ENCODE measurements at places on chromosomes 4 and X.

GRCh38 chrX:126658447-126658846, 105.8 kb upstream of the DCAF12L1 start:
- DNase-seq = no peak

GRCh38 chr4:100949350-100949935, 397.9 kb downstream of the PPP3CA start:
- DNase-seq = no peak

- DNase-seq = no peak
Measured at GRCh38 chr4:14091531-14091930, 464.0 kb upstream of the BOD1L1 start.

- peak; percentile 3 for DNase-seq
Measured at GRCh38 chr4:155353923-155354540, 22.7 kb downstream of the MAP9 start.

DNA sequence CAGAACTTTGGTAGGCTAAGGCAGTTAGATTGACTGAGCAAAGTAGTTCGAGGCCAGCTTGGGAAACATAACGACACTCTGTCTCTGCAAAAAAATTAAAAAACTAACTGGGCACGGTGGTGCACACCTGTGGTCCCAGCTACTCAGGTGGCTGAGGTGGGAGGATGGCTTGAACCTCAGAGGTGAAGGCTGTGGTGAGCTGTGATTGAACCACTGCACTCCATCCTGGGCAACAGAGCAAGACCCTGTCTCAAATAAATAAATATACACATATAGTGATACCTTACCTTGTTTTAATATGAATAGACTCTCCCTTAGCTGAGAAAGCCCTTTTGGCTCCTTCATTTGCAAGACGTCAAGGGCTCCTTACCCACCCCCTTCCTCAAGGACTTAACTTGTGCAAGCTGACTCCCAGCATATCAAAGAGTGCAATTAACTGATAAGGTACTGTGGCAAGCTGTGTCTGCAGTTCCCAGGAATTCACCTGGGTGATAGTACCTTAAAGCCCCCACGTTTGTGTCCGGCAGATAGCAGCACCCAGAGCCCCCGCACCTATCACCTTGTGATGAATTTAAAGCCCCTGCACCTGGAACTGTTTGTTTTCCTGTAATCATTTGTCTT, 655.6 kb upstream of the GALNTL6 start:
- no peak for DNase-seq

DNA sequence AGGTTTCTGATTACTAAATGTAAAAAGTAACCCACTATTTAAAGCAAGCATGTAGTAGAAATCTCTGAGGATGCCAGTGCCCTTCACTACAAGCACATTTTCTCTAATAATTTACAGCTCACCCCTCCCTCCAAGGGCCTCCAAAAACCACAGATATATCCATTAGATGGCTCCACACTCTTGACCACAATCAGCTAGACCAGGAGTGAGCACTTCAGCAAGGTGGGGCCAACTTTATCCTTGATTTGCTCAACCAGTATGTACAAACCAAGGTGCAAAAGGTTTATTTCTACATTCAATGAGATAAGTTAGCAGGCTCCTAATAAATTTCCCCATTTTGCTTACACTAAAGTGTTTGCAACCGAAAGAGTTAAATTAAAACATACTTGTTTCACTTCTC, 35.8 kb downstream of the RFC1 start:
- no peak for DNase-seq

- no peak for DNase-seq
Measured at GRCh38 chrX:12686331-12686730, 104.9 kb upstream of the PRPS2 start.

DNA sequence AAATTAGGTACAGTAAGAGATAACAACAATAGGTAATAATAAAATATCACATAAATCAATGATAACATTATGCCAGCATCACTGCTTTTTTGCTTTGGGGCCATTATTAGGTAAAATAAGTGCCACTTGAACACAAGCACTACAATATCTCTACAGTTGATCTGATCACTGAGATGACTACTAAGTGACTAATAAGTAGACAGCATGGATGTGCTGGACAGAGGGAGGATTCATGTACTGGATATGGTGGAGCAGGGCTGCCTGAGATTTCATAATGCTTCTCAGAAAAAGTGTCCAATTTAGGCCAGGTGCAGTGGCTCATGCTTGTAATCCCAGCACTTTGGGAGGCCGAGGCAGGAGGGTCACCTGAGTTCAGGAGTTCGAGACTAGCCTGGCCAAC, 137.8 kb upstream of the IL1RAPL2 start:
- no peak for DNase-seq

DNA sequence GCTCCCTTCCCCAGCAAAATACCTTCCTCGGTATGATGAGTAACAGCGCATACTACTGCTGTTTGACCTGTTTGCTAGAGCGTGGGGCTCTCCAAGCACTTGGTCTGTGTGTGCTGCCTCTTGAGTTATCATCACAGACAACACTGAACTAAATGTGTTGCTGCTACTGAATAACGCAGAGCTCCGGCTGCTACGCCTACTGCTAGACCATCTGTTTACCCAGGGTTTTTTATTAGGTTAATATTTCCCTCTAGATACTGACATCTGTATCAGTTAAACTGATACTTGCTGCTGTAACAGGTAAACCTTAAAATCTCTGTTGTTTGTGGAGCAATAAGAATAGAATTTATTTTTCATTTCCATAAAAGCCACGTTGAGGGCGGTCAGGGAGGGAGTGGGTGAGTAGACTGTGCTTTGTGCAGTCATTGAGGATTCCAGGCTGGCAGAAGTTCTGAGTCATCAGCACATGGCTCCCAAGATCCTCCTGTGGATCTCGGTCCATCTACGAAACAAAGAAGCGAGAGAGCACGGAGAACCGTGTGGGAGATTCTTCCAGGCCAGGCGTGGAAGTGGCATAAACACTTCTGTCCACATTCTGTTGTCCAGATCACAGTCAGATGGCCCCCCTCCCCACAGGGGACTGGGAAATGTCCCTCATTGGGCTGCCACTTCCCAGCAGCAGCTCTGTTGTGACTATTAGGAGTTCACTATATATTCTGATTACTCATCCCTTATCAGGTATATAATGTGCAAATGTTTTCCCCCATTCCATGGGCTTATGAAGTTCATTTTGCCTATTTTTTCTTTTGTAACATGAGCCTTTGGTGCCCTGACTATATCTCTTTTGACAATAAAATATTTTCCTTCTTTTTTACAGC, 14.1 kb downstream of the GRK4 start:
- DNase-seq = no peak

DNA sequence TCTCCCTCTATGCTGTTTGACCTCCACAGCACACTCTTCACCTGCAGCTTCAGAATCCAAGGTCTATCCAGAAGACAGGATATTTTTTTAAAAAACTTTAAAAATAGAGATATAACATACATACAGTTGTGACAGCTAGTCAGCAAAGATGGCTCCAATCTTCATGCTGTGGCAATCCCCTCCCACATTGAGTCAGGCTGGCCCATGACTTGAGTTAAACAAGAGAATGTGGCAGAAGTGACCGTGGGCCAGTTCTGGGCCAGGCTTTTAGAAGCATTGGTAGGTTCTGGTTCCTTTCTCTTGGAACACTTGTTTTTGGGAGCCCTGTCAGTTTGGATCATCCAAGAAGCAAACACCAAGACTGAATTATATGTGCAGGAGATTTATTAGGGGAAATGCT, 36.1 kb upstream of the REPS2 start:
- DNase-seq = no peak

- no peak for DNase-seq
Measured at GRCh38 chr4:187478292-187479140, 517.1 kb upstream of the ZFP42 start.

- DNase-seq = no peak
Measured at GRCh38 chr4:162582180-162582579, 418.4 kb upstream of the FSTL5 start.

- no peak for DNase-seq
Measured at GRCh38 chr4:5616331-5616950, 91.9 kb downstream of the EVC2 start.

DNA sequence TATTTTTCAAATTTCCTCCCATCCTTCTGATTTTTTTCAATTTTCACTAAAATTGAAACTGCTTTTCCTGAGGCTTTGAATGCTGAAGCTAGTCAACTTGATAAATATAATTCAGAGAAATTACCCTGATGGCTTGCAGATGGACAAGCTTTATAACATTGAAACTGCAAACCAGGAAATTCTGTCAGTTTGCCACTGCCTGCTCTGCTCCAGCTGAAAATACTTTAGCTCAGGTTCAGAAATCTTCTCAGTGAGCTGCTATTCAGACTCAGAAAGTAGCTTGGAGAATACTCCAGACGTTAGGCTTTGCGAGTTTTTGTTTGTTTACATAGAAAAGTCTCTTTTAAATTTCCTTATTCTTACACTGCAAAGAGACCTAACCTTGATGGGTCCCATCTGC, 1574.7 kb downstream of the STIM2 start:
- no peak for DNase-seq

DNA sequence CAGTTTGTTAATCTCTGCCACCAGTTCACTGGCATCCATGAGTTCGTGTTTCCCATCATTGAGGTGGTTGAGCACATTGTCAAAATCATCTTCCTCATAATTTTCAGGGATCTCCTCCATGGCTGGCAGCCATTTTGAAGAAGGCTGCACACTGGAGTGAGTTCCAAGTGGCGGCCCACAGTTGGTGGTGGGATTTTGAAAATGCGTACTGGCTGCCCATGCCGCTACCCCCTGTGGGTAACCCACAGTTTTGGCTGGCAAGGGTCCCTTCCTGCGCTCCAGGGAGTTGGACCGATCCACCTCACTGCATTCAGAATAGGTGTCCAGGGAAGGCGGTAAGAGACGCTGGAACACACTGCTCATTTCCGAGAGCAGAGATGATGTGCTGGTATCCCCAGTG, 11.2 kb downstream of the PCDH18 start:
- DNase-seq = no peak

DNA sequence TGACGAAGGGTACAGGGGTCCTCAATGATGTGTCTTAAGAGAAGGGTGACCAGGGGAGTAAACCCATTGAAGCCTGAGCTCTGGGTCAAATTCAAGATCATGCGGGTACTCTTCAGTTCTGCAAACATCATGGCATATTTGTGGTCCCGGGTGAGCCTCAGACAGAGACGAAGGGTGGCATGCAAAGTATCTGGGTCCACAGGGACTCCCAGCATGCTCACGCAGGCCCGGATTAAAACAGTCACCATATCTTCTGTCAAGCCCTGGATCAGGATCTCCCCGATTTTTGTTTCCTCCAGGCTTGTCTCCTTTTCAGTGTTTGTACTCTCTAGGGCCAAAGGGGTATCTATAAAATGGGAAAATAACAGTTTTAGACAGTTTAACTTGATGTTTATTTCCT, 102.9 kb downstream of the HUWE1 start:
- DNase-seq = no peak

GRCh38 chr4:141339391-141339790, 118.7 kb downstream of the ZNF330 start:
- DNase-seq = no peak

DNA sequence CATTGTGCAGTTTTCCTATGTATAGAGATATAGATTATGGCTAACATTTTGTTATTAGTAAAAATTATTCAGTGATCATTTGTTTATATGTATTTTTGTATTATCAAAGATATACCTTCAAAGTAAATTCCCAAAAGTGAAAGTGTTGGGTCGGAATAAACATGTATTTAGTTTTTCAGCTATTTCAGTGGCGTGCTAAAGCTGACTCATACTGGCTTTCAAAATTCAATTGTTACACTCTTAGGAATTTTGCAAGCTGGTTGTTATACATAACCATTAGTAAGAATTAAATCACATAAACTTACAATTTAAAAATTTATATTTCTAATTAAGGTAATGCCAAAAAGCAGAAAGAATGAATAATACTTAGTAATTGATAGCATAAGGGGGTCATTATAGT, 288.4 kb upstream of the NRK start:
- no peak for DNase-seq

- no peak for DNase-seq
Measured at GRCh38 chr4:143700046-143700415, 444 bp downstream of the FREM3 start.

DNA sequence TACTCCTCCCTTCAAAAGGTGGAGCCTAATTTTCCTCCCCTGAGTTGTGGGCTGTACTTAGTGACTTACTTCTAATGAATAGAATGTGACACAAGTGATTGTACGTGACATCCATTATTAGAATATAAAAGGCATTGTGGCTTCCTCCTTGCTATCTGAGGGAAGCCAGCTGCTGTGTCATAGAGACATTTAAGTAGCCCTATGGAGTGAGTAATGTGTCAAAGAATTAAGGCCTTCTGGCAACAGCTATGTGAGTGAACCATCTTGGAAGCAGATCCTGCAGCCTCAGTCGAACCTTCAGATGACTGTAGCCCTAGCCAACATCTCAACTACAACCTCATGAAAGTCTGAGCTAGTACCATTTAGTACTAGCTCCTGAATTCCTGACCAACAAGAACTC, 76.1 kb downstream of the BCOR start:
- DNase-seq = no peak

- no peak for DNase-seq
Measured at GRCh38 chrX:1521459-1521956, 15.5 kb downstream of the P2RY8 start.

DNA sequence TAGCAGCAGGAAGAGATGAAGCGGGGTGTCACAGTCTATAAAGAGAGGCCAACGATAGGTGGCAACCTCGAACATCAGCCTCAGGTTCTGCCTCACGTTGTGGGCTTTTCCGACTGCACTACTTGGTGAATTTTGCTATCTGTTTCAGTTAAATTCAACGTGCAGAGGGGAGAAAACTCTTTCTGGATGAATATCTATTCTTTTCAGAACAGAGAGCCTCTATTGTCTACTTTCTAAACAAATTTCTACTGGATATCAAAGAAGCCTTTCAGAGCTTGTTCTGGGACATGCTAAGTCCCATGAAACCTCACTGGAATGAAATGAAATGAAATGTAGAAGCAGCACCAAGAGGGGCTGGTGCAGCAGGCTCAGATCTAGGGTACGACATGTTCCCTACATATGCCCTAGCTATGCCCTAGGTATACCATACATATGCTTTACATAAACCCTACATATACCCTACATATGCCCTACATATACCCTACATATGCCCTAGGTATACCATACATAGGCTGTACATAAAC, 116.5 kb upstream of the TRIM2 start:
- no peak for DNase-seq

- no peak for DNase-seq
Measured at GRCh38 chrX:49221868-49222267, 11.3 kb downstream of the CACNA1F start.

- DNase-seq = no peak
Measured at GRCh38 chr4:76658231-76659102, 223.4 kb downstream of the SHROOM3 start.

Measured in stimulated activated CD8-positive, alpha-beta memory T cell treated with anti-CD3 and anti-CD28 coated beads, Interleukin-2, amount 100 ng/mL, for 1 hour (primary cell).